Karpas-422 (cell line): ENCODE measurements at places on chromosomes 1 and 21. TPM values are rescaled to one million over a fixed set of nuclear protein-coding genes. Genes with fewer than 3 reads are reported as not detected.

UBIAD1 gene
- total RNA-seq, result 10.4 and 12.2 TPM in 2 replicates

FCRL2 gene
- 136 and 168 TPM in 2 replicates for total RNA-seq

RGL1 gene
- total RNA-seq, result 1.0 TPM in 2 replicates

HSD3B1 gene
- total RNA-seq, result not detected in 2 replicates

HCRTR1 gene
- total RNA-seq, result not detected in 2 replicates

- H3K27me3 ChIP-seq, result no peaks in the 10 kb centered on the region
- no peak overlapping the region for H3K27ac ChIP-seq
- no peak for DNase-seq
- no peaks in the 10 kb centered on the region for H3K4me1 ChIP-seq
These were observed 20.9 kb upstream of the COL11A1 start for GRCh38 chr1:103129255-103129654.

DNA sequence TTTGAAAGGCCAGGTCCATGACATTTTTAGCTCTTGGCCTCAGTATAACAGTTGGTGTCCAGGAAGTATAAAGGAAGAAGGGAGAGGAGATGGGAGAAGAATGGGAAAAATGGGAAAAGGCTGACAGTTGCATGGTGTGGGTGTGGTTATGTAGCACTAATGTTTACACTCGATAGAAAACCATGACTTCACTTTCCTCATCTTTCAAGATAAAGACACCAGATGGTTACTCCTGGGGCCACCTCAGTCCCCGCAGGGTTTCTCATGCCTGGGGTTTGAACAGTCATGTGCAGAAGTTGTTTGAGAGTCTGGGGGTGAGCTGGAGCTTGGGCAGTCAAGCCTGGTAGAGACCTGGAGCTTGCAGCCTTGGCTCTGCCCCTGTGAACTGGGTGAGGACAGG is 7.9 kb downstream of the PGBD2 start:
- no peak overlapping the region for H3K4me3 ChIP-seq
- H3K4me1 ChIP-seq, result peaks cover 15% of the 10 kb centered on the region

DNA sequence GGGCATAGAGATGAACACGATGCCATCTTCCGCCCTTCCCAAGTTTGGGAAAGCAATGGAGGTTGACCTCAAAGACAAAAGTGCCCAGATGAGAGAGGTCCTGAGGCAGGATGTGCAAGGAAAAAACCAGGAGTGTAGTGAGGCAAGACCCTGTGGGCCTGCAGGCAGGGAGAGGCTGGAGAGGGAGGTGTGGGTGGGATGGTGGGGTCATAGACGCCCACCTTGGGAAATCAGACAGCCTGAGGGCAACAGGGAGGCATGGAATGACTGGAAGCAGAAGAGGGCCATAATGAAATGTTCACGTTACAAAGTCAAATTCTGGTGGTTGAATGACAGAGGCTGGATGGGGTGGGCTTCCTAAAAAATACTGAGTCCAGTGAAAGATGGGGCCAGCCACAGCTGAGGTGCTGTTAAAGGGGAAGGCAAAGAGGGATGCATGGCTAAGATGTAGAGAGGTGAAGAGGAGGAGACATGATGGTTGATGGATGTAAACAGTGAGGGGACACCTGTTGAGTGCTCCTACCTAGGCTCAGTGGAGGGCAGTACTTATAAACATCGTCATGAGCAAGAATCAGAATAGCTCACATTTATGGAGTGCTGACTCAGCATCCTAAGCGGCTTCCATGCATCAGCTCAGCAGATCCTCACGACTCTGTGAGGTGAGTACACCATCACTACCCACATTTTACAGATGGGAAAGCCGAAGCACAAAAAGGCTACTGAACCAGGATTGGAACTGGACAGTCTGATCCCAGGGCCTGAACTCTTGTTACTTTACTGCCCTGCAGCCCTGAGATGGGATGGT is 42.0 kb downstream of the GRIK3 start:
- DNase-seq, result no peak
- no peak overlapping the region for H3K27ac ChIP-seq
- no peak overlapping the region for H3K4me3 ChIP-seq

- H3K4me3 ChIP-seq, result peak overlapping the region; percentile 61
- H3K27me3 ChIP-seq, result no peaks in the 10 kb centered on the region
- no peaks in the 10 kb centered on the region for H3K36me3 ChIP-seq
- DNase-seq, result peak; percentile 90
These were observed 8.7 kb upstream of the UMODL1 start for GRCh38 chr21:42062236-42063022.

DNA sequence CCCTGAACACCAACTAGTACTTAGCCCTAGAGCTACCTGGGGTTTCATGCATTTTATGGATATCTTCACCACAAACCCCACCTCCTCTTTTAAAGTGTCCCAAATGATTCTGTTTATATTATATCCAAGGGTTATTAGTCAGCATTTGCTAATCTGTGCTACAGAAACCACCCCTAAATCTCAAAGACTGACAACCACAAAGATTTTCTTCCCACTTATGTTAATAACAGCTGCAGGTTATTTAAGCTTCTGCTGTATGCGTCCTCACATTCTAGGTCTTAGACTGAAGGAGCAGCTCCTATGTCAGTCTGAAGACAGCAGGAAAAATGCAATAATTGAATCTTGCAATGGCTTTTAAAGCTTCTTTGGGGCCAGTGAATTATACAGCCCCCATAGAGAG is 11.2 kb upstream of the PHC2 start:
- DNase-seq, result no peak
- H3K27me3 ChIP-seq, result no peaks in the 10 kb centered on the region
- peaks cover 8% of the 10 kb centered on the region; the same call in 1 of the 2 replicates for H3K4me1 ChIP-seq
- H3K4me3 ChIP-seq, result no peak overlapping the region

- no peak overlapping the region for H3K4me3 ChIP-seq
- no peaks in the 10 kb centered on the region for H3K36me3 ChIP-seq
- DNase-seq, result no peak
- H3K27me3 ChIP-seq, result no peaks in the 10 kb centered on the region
These were observed 170.4 kb downstream of the PTPRC start for GRCh38 chr1:198809247-198809646.

DNA sequence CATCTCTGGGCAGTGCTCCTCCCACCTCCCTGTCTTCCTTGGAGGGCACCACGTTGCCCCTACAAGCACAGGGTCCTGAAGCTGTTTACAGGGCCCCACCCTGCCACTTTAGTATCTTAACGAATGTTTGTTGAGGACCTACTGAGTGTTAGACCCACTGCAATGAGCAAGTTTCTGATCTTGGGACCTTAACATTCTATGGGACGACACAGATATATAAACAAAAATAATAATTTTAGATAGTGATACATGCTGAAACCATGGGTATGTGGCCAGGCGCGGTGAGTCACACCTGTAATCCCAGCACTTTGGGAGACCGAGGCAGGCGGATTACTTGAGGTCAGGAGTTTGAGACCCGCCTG is 10.1 kb downstream of the ENTREP3 start:
- peak overlapping the region; percentile 69 for H3K4me3 ChIP-seq
- peak overlapping the region; percentile 76 for H3K27ac ChIP-seq
- no peaks in the 10 kb centered on the region for H3K27me3 ChIP-seq
- H3K36me3 ChIP-seq, result no peaks in the 10 kb centered on the region

GRCh38 chr21:41029571-41029970 is 138.4 kb upstream of the BACE2 start:
- no peak overlapping the region for H3K27ac ChIP-seq
- H3K4me1 ChIP-seq, result no peaks in the 10 kb centered on the region
- no peaks in the 10 kb centered on the region for H3K36me3 ChIP-seq
- no peaks in the 10 kb centered on the region for H3K27me3 ChIP-seq
- no peak overlapping the region for H3K4me3 ChIP-seq

DNA sequence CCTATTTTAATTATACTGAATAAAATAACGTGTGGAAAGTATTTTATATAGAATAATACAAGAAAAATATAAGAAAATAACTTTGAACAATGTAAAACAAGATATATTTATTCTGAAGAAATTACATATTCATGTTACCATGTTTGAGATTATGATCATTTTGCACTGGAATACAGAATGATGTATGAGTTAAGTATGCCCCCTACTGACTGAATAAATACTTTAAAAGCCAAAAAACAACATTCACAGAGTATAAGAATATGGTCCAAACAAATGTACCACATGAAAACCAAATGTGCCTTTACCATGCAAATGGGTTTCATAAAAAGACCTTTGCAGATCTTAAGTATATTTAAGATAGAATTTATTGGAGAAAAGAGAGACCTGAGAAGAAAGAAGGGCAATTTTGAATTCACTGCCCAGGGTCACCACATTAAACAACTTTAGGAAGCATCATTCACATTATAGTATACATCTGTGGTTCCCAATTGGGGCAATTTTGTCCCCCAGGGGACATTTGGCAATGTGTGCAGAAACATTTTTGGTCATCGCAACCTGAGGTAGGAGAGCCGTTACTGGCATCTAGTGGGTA is 136.6 kb upstream of the GFI1 start:
- peak; percentile 63 for DNase-seq
- H3K4me3 ChIP-seq, result no peak overlapping the region
- no peaks in the 10 kb centered on the region for H3K36me3 ChIP-seq
- H3K4me1 ChIP-seq, result peaks cover 10% of the 10 kb centered on the region; the same call in 1 of the 2 replicates

DNA sequence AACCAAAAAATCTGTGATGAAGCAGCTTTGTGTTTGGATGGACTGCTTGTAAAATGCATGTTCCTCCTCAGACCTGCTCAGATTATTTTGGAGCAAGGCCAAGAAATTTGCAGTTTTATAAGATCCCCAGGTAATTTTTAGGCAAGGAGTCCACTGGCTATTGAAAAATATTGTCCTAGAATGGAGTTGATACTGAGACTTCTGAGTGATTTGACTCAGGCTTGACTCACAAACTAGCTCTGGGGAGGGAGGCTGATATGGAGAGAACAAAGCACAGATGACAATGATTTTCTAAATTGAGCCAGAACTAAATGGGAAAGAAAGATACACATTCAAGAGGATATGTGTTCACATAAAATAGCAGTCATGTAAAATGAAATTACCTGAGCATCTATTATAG is 36.7 kb downstream of the AGL start:
- H3K4me1 ChIP-seq, result no peaks in the 10 kb centered on the region
- no peak for DNase-seq
- peaks cover 71% of the 10 kb centered on the region for H3K36me3 ChIP-seq
- no peaks in the 10 kb centered on the region for H3K27me3 ChIP-seq
- H3K4me3 ChIP-seq, result no peak overlapping the region
- no peak overlapping the region for H3K27ac ChIP-seq

DNA sequence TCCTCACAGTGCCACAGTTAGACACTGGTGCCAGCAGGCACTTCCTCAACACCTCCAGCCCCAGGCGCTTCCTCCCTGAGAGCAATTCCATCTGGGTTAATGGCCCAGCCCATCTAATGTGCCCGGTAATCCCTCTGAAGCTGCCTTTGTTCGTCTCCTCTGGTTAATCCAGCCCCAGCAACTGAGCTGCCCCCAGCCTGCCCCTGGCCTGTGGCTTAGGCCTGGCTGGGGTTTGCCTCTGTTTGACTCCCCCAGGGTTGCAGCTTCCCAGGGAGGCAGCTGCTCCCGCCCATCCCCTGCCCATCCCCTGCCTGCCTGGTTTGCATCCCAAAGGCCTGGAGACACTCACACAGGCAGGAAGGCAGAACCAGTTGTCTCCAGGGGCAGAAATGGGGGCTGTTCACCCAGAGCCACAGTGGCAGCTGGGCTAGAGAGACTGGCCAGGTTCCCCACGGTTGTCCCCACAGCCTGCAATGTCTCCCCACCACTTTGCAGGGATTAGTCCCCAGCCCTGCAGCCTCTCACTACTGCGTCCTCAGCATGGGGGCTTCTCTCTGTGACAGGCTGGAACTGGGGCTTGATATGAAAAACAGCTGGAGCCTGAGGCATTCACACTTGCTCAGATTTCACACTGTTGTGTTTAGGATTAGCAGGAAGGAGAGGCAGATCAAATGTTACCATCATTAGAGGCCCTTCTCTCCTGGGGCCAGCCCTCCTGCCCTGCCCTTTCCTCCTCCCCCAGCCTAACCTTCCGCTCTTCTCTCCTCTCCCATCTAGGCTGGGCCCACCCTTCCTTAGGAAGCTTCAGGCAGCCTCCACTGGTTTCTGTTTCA is 120.2 kb downstream of the TLR5 start:
- DNase-seq, result no peak
- H3K27me3 ChIP-seq, result no peaks in the 10 kb centered on the region
- H3K36me3 ChIP-seq, result no peaks in the 10 kb centered on the region
- H3K4me3 ChIP-seq, result no peak overlapping the region

- H3K4me3 ChIP-seq, result no peak overlapping the region
- no peaks in the 10 kb centered on the region for H3K4me1 ChIP-seq
These were observed 149.5 kb upstream of the B3GALT2 start for GRCh38 chr1:193335806-193336428.
